ENCODE measurements at places on chromosomes 12 and 14.

DNA sequence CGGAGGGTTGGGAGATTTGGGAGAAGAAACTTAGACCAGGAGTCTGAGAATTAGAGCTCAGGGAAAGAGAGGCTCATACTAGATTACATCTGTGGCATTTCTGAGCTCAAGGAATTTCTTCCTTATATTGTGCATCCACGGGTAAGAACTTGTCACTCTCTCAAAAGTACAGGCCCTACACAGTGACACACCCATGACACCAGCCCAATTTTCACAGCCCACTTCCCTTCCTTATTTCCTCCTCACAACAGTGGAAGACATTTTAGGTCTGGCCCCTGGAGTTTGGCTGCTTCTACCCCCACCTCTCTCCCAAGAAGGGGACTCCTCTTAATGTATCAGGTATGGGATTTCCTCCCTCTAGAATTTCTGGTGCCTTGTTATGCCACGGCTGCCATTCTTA lies 9.2 kb upstream of the ZNF385A start:
- no peak for DNase-seq

DNA sequence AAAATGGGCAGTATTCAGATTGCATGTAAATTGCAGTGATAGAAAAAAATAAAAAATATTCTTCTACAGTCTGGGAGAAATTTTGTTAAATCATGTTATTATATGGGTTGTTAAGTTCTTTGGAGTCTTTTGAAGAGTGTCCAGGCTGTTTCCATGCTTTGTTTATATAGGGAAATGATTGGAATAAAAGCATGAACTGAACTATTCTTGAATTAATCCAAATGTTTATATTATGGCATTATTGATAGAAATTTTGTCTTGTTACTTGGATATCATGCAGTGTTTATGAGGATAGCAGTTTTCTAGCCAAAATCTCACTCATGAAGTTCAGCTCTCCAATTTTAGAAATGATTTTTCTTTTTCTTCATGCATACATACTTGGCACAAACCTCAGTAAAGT lies 108.2 kb upstream of the NAV3 start:
- no peak for DNase-seq

GRCh38 chr12:45720069-45720468 lies 9.4 kb upstream of the ARID2 start:
- DNase-seq, result no peak

GRCh38 chr12:106758349-106759110 lies 16.0 kb upstream of the RIC8B start:
- no peak for DNase-seq

GRCh38 chr14:61277784-61278183 lies 3.4 kb downstream of the TMEM30B start:
- DNase-seq, result no peak

DNA sequence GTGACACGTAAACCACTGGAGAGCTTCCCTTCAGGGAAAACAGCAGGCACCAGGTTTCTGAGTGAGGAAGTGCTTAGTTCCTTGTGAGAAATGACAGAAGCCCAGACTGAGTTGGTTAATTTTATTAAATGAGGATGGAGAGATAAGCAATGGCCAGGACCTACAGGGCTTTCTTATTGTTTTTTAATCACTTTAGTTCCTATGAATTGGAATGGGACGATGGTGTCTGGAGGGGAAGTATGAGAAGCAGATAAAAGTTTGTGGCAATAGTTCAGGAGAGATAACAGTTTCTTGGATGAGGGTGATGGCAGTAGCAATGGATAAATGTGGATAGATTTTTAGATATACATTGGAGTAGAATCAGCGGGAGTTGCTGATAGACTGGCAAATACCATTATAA lies 86.5 kb upstream of the PTPRR start:
- no peak for DNase-seq

GRCh38 chr12:17372508-17372907 lies 717.5 kb downstream of the RERGL start:
- DNase-seq, result no peak

- DNase-seq, result no peak
Observed at GRCh38 chr12:115303723-115304309, 619.8 kb upstream of the TBX3 start.

GRCh38 chr12:90502070-90502469 lies 452.9 kb downstream of the CCER1 start:
- no peak for DNase-seq

DNA sequence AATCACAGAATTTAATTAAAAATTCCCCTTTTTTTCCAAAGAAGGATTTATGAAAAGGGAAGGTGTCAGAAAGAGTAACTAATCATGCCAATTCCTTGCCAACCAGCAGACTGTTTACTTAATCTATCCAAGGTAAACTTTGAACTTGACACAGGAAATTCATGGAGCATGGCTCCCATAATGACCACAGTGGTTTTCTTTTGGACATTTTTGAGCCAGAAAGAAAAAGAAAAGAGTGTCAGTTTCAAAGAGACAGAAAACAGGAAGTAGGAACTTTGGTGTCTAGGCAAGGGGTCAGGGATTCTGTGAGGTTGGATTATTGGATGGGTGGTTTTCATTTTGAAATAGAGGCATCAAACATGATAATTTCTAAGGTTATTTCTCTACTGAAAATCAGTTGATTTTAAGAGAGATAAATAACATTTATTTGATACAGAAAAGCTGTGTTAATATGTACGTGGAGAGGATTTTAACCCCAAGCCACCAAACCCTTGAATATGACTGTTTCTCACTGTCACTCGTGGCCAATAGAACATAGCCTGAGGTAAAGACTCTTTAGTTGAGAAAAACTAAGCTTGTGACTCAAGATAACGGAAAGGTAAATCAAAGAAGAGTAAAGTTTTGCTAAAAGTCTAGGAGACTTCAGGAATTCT lies 196.1 kb downstream of the TTC6 start:
- DNase-seq, result no peak

DNA sequence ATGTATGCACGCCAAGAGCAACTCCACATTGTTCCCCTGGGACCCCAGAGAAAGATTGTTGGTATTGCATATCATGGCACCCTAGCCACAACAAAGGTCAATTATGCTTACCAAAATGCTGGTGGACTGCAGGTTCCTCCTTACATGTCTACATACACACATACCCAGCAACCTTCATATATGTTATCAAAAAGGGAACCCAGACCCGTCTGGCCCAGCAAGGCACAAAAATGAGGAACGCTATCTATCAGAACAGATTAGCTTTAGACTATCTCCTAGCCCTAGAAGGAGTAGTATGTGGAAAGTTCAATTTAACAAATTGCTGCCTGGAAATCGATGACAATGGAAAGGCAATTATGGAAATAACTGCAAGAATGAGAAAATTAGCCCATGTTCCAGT lies 61.5 kb downstream of the DHRS2 start:
- no peak for DNase-seq

DNA sequence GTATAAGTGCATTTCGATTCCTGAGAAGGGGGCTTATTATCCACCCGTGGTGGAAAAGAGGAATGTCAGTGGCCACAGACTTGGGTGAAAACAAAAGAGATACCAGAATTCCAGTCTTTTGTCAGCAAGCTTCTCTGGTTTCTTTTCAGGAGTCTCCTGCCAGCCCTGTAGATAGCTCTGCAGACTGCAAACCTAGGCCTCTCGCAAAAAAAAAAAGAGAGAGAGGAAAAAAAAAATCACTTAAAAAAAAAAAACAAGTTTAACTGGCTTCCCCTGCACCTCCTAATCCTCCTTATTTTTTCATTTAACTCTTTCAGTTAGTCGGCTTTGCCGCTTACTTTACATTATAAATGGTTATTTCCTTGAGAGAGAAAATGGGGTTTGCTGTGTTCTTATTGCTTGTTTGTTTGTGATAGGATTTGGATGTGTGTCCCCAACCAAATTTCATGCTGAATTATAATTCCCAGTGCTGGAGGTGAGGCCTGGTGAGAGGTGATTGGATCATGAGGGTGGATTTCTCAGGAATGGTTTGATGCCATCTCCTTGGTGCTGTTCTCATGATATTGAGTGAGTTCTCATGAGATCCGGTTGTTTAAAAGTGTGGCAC lies 170.0 kb downstream of the BCL11B start:
- DNase-seq, result no peak

GRCh38 chr14:52082903-52083302 lies 14.0 kb upstream of the NID2 start:
- no peak for DNase-seq
